HFFc6 (cell line): ENCODE measurements at places on chromosomes 7 and 10.

DNA sequence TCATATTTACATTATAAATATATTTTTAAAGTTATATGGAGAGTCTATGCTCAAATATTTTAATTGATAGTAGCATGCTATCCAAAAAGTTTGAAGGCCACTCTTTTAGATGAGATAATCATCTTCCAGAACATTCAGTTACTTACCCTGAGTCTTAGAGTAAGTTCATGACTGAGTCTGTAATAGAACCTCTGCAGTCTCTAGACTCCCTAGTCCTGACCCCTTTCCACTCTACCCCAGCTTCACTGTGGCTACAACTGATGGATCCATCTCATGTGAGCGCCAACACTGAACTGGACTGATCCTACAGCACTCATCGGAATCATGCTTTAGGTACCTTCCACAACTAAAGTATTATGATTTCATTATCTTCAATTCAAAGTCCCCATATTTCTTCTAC lies 10.1 kb downstream of the HACD1 start:
- no peak for DNase-seq

GRCh38 chr10:69818676-69819239 lies 17.1 kb downstream of the COL13A1 start:
- DNase-seq, result no peak

- no peak for DNase-seq
These were observed 21.9 kb downstream of the THNSL1 start for GRCh38 chr10:25038325-25038724.

DNA sequence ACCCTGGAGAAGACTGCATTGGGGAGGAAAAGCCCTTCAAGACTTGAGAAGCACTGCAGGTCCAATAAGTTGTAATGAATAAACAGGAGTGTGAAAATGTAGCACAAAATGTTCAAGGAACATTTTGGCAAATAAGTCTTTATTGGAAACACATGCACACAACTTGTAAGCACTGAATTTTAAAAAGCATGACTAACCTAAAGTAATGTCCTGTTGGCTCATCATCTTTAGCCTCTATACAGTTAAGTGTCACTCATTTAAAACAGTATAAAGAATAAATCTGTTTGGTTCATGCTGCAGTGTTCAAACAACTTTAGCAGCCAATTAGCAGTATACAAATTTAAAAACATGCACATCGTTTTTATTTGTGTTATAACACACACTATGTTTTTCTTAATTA lies 108.6 kb downstream of the CDK6 start:
- DNase-seq, result peak; percentile 52

GRCh38 chr7:69946901-69947300 lies 348.6 kb downstream of the AUTS2 start:
- no peak for DNase-seq

DNA sequence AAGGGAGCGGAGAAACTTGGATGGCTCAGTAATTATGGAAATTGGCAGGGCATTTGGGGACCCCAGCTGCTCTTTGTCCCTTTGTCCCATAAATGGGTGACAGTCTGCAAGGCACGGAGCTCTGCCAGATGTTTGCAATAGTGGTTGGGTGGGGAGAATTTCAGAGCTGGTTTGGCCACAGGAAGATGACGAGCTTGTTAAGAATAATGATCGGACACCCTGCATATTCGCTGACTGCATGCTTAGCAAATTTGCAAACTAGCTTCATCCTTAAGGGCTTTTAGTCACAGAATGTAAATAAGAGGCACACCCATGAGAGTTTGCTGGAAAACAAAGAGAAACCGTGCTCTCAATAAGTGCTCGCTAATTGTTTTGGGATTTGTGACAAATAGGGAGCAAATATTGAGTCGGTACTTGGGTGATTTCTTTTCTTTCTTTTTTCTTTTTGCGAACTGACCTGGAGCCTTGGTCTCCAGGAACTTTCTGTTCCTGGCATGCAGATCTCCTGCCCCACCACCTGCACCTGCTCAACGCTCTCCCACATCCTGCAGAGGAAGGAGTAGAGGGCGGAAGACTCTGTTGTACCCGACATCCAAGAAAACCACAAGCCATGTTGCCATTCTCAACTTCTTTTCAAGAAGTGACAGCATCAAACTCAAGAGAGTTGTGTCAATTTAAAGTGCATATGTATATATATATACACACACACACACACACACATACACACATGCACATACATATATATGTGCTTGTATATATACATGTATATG lies 238.9 kb downstream of the CAMK1D start:
- DNase-seq, result no peak

DNA sequence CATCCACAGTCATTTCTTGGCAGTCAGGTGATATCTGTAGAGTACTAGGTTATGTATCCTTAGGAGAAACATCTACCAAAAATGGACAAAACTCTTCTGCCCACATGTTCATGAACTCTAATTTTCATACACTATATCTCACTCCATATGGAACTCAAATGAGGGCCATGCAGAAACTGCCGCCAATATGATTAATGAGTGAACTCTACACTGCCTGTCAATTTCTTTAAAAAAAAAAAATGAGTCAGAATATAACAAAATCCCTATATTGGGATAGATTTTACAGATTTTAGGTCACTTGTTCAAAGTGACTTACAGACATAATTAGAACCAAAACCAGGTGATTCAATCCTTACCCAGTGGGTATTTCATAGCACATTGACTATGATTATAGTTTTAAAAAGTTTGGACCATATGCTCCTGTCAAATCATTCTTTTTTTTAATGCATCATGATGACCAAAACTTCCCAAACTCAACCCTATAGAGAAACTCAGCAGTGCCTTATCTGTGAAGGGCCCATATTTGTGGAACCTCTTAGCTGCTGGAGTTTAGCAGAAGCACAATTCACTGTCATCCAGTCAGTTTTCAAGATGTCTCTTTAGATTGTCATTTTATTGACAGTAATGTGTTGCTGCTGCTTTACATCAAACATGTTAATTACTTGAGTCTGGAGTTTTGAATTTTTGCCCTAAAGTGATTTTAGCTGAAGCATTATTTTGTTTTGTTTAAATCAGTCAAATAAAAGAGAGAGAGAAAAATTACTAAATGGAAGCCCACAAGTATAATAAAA lies 11.1 kb downstream of the LRRN3 start:
- DNase-seq, result no peak

- no peak for DNase-seq
These were observed 24.4 kb downstream of the TACC2 start for GRCh38 chr10:122013311-122013780.
